ENCODE measurements at places on chromosomes 2 and 18. TPM values are rescaled to one million over a fixed set of nuclear protein-coding genes. Genes with fewer than 3 reads are reported as not detected.

The VSNL1 gene
- total RNA-seq, result 0.32 TPM

The XIRP2 gene
- total RNA-seq, result under 0.01 TPM

The HOXD13 gene
- total RNA-seq, result not detected

The GPR75 gene
- 2.6 TPM for total RNA-seq

The DSG1 gene
- not detected for total RNA-seq

The PPP3R1 gene
- 28.0 TPM for total RNA-seq

The NYAP2 gene
- total RNA-seq, result not detected

The YPEL5 gene
- total RNA-seq, result 66.1 TPM

The REG3G gene
- total RNA-seq, result not detected

The ALKAL2 gene
- total RNA-seq, result not detected

The RRM2 gene
- total RNA-seq, result 45.8 TPM

The CCDC121 gene
- 1.9 TPM for total RNA-seq

The CHST9 gene
- total RNA-seq, result not detected

The FSHR gene
- not detected for total RNA-seq

The TCF4 gene
- 84.6 TPM for total RNA-seq

All from fibroblast of villous mesenchyme (primary cell).